Activated T-cell treated with anti-CD3 and anti-CD28 coated beads for 1 hour (primary cell): ENCODE measurements at places on chromosomes 11 and 22.

- no peak for DNase-seq
Measured at GRCh38 chr11:123374622-123374968, 55.5 kb upstream of the GRAMD1B start.

DNA sequence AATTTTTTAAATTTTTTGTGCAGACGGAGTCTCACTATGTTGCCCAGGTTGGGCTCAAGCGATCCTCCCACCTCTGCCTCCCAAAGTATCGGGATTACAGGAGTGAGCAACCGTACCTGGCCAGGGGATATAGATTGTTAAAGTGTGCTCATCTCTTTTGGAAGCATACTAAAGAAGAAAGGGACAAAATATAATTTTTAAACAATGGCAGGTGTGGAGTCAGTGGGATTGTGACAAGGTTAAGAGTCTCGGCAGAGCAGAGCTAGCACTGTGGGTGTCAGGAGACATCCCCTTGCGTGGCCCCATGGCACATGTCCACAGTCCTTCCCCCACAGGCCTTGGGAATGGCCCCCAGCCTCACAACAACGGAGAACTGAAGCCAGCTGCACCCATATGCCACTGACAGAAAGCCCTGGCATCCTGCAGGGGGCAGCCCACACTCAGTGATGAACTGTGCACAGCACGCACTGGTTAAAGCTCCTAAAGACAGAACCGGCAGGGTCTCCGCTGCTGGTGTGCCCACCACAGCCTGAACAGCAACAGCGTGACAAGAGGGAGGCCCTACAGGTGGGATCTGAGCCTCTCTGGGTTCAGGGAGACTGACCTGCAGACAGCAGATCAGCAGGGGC lies 29.9 kb downstream of the SERPIND1 start:
- DNase-seq, result no peak

GRCh38 chr11:46392421-46393230 lies 1.1 kb upstream of the CHRM4 start:
- DNase-seq, result peak; percentile 59

- no peak for DNase-seq
Measured at GRCh38 chr22:43514476-43515157, 102.8 kb downstream of the MPPED1 start.

GRCh38 chr11:15920856-15921629 lies 435.3 kb downstream of the SOX6 start:
- no peak for DNase-seq

DNA sequence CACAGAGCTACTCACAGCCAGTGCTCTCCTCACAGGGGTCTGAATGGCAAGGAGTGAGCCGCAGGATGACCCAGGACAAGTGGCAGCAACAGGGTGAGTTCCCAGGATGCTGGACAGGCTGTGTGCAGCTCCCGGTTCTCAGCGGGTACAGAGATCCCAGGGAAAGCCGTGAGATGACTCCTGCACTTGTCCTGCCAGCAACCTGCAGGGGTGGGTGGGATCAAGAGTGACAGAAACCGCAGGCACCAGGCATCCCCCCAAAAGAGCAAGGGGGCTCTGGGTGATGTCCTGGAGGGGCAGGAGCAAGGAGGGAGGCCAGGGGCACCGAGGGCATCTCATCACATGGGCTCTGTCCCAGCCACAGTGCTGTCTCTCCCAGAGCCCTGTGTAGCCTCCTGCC lies 15.9 kb upstream of the PRODH start:
- DNase-seq, result no peak

GRCh38 chr11:81495699-81496292 lies 1237.9 kb downstream of the FAM181B start:
- no peak for DNase-seq

GRCh38 chr11:72038491-72038890 lies 39.8 kb downstream of the IL18BP start:
- DNase-seq, result no peak

- no peak for DNase-seq
Measured at GRCh38 chr11:18000760-18001159, 12.1 kb downstream of the SERGEF start.

DNA sequence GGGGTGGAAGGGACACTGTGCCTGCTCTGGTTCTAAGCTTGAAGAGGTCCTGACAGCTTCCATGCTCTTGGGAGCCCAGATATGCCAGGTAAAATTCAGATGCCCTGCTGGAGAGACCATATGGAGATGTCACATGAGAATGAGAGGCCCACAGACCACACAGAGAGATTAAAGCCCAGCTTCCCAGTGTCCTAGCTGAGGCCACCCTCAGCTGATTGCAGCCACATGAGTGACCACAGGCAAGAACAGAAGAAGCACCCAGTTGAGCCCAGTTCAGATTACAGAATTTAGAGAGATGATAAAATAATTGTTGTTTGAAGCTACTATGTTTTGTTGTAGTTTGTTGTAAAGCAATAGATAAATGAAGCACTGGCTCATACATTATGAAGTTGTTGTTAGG lies 14.4 kb upstream of the PVALB start:
- DNase-seq, result no peak

DNA sequence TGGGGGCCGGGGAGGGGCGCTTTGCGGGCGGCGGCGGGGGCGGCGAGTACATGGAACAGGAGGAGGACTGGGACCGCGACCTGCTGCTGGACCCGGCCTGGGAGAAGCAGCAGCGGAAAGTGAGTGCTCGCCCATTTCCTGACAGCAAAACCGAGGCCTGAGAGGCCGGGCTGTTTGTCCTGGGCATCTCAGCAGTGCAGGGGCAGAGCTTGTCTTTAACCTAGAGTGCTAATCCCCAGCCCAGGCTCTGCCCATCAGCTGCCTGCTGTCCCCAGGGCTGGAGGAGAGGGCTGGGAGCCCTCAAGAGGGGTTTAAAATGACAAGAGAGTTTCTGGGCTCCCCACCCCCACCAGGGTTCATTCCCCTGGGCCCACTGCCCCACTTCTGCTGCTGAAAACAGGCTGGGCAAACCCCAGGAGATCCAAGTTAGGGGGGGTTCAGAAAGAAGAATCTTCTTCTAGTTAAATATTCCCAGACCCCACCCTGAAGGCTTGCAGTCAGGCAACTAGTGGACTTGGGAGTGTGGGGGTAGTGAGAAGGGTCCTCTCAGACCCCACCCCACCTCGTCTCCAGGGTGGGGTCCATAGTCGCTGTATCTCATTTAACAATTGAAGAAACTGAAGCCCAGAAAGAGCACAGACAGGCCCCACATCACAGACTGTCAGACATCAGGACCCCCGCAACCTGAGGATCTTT lies 411 bp downstream of the ACTN3 start:
- no peak for DNase-seq
